ENCODE measurements at places on chromosomes 6 and 20.

GRCh38 chr6:87660226-87660911, 41.7 kb downstream of the AKIRIN2 start:
- no peak for DNase-seq
- H3K4me3 ChIP-seq = no peak overlapping the region
- peaks cover 10% of the 10 kb centered on the region for H3K4me1 ChIP-seq
- no peaks in the 10 kb centered on the region for H3K27me3 ChIP-seq

- peaks cover 3% of the 10 kb centered on the region for H3K36me3 ChIP-seq
- no peak for DNase-seq
- H3K27ac ChIP-seq = no peak overlapping the region
- no peak overlapping the region for H3K4me3 ChIP-seq
These were observed 108.5 kb downstream of the MMS22L start for GRCh38 chr6:97174471-97174870.

- no peaks in the 10 kb centered on the region for H3K27me3 ChIP-seq
- no peaks in the 10 kb centered on the region for H3K4me1 ChIP-seq
- DNase-seq = no peak
- no peak overlapping the region for H3K27ac ChIP-seq
- peaks cover 20% of the 10 kb centered on the region for H3K36me3 ChIP-seq
These were observed 37.4 kb downstream of the PLCG1 start for GRCh38 chr20:41174782-41175181.

DNA sequence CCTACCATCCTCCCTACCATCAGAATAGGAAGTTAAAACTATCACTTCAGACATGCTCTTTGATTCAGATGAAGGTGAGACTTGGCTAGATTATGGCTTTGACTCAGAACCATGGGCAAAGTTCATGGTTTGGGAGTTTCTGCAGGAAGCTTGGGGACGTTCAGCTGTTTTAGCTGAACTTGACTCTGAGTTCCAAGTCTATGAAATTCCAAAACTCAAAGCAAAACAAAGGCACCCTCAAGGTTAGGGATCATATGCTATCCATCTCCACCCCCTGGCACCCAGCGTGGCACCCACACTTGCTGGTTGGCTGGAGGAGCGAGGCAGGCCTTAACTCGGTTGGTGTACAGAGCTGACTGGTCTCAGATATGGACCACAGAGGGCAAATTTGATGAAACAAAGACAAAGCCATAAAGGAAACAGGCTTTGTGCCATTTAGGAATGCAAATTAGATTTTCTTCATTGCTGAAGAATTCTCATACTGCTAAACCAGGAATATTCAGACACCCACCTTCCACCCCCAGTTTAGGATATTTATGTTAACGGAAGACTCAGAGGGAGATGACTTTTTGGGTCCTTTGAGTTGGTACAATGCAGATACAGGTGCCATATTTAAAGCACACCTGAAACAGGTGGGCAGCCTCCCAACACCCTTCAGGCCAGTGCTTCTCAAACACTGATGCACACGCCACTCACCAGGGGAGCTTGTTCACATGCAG, 88.4 kb upstream of the SLC22A16 start:
- H3K4me1 ChIP-seq = peaks cover 24% of the 10 kb centered on the region
- H3K27ac ChIP-seq = no peak overlapping the region
- no peaks in the 10 kb centered on the region for H3K36me3 ChIP-seq
- H3K27me3 ChIP-seq = no peaks in the 10 kb centered on the region
- H3K4me3 ChIP-seq = no peak overlapping the region

- no peaks in the 10 kb centered on the region for H3K27me3 ChIP-seq
- no peak overlapping the region for H3K27ac ChIP-seq
- no peak overlapping the region for H3K4me3 ChIP-seq
- no peaks in the 10 kb centered on the region for H3K36me3 ChIP-seq
- H3K4me1 ChIP-seq = no peaks in the 10 kb centered on the region
These were observed 327.6 kb upstream of the HTR1E start for GRCh38 chr6:86609549-86610388.

DNA sequence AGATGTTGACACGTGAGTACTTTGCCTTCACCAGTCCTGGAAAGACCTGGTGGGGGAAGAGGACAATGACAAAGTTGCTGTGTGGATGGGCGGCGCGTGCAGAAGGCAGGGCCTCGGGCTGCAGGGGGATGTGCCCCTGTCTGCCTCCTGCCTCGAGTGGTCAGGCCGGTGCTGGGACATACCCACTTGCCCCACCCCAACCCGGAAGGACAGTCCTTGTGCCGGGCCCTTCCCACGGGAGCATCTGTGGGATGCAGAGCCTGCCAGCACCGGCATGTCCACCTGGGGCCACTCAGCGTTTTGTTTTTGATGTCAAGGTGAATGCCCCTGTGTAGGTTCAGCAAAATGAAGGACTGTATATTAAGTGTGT, 60.5 kb upstream of the BHLHE23 start:
- no peaks in the 10 kb centered on the region for H3K36me3 ChIP-seq
- H3K27me3 ChIP-seq = no peaks in the 10 kb centered on the region
- no peak for DNase-seq
- no peaks in the 10 kb centered on the region for H3K4me1 ChIP-seq

Data from T-cell (primary cell).